Hippocampal formation (tissue), 2 donors: ENCODE measurements at places on chromosomes 11 and 22.
A peak's percentile ranks its signal among the peaks of the same experiment; 100 is the strongest.

GRCh38 chr11:126407682-126408288 lies 52.3 kb downstream of the ST3GAL4 start:
- DNase-seq = no peak

GRCh38 chr11:38884145-38884865 lies 2286.3 kb upstream of the RAG2 start:
- no peak for DNase-seq

DNA sequence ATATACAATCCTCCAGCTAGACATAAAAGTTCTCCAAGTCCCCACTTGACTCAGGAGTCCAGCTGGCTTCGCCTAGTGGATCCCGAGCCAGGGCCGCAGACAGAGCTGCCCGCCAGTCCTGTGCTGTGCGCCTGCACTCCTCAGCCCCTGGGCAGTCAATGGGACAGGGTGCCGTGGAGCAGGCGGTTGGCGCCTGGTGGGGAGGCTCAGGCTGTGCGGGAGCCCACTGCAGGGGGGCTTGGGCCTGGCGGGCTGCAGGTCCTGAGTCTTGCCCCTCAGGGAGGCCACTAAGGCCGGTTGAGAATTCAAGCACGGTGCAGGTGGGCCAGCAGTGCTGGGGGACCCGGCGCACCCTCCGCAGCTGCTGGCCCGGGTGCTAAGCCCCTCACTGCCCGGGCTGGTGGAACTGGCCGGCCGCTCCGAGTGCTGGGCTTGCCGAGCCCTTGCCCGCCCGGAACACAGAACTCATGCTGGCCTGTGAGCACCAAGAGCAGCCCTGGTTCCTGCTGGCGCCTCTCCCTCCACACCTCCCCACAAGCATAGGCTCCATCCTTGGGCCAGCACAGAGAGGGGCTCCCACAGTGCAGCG lies 884.8 kb upstream of the LRRC4C start:
- no peak for DNase-seq

DNA sequence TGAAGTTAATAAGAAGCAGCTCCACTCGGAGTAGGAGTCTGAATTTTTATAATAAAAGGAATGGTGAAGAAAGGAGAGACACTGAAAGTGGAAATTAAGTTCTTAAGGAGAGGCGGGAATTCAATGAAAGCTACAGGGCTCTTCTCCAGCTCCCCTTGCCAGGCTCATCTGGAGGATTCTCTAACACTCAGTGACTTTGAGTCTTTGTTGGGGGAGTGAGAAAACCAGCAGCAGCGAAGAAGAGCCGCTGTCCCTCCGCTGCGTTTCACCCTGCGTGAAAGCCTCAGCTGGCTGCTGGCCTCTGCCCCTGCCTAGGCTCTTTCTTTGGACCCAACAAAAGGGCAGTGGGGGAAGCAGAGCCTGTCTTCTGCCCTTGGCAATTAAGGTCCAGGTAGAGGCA lies 113.0 kb downstream of the NTM start:
- no peak for DNase-seq

DNA sequence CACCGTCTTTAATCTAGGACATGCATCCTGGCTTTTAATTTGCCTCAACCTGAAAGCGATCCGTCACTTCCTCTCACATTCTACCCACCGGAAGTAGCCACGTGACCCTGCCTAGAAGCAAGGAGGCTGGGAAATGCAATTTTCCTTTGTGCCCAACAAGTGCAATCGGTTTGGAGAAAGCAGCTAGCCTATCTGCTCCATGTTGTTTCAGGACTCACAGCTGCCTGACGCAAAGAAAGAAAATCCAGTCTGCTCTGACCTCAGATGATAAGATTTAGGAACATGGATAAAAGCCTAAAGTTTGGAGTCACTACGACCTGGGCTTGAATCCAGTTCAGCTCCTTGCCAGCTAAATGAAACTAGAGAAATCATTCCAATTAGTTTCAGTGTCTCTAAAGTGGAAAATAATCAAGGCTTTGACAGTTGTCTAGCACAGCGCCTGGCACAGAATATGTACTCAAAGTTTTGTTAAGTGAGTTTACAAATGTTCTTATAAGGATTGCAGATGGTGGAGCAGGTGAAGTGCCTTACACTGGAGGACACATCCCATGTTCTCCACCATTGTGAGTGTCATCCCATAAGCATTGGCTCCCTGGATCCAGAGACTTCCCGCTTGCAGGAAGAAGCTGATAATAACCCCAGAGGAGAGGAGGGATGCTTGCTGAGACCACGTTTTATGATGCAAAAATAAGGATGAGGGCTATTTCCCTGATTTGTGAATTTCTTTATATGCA lies 553.7 kb downstream of the MN1 start:
- DNase-seq = no peak

DNA sequence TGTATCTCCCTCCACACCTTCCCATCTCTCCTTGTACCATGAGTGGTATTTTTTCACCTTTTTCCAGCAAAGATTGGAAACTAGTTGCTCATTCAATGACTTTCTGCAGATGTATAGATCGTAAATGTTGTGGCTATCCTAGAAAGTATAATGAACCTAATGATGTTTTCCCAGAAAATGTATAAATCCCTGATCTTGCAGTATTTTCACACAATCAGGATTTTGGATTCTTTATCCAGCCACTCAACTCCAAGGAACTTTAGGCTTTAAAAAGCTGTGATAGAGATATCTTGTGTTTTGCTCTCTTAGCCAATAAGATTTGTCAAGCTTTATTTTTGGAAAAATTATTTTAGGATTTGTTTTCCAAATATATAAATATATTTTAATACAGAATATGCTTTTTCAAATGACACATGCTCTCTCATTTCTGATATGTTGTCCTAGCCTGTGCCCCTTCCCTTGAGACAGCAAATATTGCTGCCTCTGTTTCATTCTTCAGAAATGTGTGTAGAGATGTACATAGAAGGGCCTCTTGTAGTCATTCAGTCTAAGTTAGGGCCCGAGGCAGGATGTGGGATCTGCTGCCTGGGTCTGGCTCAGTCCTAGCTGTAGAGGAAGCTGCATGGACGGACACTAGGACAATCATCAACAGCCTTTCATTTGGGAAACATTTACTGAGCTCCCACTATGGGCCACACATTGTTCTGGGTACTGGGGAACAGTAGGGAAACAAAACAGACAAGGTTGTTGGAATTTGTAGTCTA lies 62.4 kb downstream of the NAV2 start:
- DNase-seq = no peak

GRCh38 chr11:75148436-75148983 lies 2.4 kb upstream of the SLCO2B1 start:
- no peak for DNase-seq

DNA sequence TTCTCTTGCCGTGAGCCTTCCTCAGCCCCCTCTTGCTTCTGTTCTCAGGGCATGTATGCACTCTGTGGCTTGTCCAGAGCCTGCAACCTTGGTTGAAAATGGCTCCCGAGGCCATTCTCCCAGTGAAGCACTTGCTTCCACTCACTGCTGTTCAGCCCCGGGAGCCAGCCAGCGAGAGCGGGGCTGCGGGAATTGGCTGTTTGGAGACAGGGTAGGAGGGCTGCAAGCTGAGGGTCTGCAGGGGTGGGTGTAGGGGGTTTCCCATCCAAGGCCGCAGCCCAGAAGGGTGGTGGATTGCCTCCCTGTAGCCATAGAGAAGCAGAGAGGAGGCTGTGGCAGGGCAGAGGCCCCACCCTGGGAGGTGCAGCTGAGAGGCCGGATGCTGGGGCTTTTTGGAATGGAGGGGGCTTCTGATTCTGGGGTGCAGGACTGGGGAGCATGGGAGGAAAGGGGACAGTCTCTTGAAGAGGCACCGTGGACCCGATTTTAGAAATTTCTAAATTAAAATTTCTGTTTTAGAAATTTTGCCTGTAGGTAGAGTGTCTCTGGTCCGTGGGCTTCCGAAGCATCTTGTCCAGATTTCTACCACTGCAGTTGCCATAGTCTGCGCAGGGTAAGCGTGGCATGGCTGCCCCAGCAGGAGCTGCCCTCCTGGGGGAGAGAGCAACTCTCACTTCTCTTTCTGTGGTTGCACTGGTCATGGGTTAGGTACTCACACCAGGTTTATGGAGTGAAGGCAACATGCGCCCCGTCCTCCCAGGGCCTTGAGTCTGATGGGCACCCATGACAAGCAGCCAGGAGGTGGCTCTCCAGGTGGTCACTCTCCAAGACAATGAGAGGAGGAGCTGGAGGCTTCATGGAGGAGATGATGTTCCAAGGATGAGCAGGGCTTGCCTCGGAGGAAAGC lies 100.2 kb downstream of the TBC1D22A start:
- no peak for DNase-seq

DNA sequence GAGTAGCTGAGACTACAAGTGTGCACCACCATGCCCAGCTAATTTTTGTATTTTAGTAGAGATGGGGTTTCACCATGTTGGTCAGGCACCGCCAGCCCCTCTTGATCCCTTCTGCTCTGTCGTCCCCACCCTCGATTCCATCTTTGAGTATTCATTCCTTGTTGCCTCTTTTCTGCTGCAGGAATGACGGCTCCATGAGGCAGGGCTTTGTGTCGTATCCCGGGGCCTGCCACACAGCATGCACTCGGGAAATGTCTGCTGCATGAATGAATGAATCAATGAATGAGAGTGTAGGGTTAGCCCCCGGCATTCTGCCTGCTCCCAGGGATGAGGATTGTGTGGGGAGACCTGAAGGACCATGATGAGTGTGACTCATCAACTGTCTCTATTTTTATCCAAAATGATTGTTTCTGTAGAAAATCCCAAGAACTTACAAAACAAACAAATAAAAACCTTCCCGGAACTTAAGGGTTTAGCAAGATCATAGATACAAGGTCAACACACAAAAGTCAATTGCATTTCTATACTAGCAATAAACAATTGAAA lies 54.6 kb upstream of the SLC22A12 start:
- DNase-seq = no peak

- DNase-seq = no peak
Observed at GRCh38 chr22:19194766-19195536, 16.4 kb upstream of the SLC25A1 start.

GRCh38 chr11:104661471-104661870 lies 236.8 kb downstream of the CASP12 start:
- no peak for DNase-seq

GRCh38 chr11:70892889-70893288 lies 359.5 kb downstream of the SHANK2 start:
- DNase-seq = no peak

GRCh38 chr22:30803679-30804078 lies 109.0 kb downstream of the OSBP2 start:
- DNase-seq = no peak

DNA sequence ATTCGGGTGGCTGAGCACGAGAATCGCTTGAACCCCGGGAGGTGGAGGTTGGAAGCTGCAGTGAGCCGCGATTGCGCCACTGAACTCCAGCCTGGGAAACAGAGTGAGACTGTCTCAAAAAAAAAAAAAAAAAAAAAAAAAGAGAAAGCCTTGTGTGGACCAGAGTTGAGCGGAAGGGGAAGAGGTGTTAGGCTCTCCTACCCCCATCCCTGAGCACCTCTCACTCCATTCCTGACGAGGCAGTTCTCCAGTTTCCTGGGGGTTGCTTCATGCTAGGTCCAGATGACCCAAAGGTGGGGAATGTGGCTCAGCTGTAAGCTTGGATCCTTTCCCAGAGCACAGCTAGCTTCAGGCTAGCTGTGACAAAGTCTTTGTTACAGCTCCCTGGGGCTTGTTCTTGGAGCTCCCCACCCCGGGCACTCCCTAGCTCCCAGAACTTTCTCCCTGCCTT lies 8.8 kb upstream of the DNAL4 start:
- DNase-seq = no peak

DNA sequence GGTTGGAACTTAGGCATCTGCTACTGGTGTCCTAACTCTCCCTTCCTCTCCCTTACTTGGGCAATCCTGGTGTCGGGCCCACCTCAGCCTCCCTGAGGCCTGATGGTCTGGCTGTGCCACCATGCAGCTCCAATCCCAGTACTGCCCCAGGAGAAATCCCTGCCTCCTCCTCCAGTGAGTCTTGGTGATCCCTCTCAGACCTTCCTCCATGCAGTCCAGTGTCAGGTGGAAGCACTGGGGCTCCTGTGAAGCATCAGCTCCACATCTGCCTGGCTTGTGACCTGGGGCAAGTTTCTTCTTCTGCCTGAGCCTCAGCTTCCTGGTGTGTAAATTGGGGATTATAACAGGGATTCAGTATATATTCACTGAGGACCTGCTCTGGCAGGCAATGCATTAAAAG lies 1.8 kb upstream of the PELI3 start:
- no peak for DNase-seq

GRCh38 chr11:123682696-123683410 lies 28.4 kb upstream of the SCN3B start:
- peak; percentile 25 for DNase-seq

DNA sequence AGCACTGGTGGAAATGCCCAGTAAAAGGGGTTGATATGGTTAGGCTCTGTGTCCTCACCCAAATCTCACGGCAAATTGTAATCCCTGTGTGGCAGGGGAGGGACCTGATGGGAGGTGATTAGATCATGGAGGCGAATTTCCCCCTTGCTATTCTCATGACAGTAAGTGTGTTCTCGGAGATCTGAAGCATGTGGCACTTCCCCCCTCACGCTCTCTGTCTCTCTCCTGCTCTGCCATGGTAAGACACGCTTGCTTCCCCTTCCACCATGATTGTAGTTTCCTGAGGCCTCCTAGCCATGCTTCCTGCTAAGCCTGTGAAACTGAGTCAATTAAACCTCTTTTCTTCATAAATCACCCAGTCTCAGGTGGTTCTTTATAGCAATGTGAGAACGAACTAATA lies 37.4 kb downstream of the PACSIN2 start:
- no peak for DNase-seq

- DNase-seq = no peak
Observed at GRCh38 chr11:33716243-33716642, 15.6 kb upstream of the C11orf91 start.

- no peak for DNase-seq
Observed at GRCh38 chr11:9528573-9529333, 44.7 kb upstream of the WEE1 start.

DNA sequence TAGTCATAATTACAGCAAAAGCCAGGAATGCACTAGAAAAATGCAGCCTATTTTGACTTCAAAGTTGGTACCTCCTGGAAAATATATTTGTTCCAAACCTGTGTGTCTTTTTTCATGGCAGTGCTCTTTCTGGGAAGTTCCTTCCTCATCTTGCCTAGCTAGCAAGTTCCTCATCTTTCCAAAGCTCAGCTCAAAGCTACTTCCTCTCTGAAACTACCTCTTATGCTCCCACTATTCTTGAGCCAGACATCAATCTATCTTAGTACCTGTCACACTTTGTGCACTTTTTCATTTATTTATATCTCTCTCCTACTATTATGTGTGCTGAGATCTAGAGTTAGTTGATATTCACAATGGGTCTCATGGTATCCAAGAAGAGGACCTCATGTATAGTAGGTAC lies 191.6 kb upstream of the CCDC90B start:
- peak; percentile 11 for DNase-seq

- no peak for DNase-seq
Observed at GRCh38 chr22:48743601-48744282, 1083.9 kb downstream of the BRD1 start.

DNA sequence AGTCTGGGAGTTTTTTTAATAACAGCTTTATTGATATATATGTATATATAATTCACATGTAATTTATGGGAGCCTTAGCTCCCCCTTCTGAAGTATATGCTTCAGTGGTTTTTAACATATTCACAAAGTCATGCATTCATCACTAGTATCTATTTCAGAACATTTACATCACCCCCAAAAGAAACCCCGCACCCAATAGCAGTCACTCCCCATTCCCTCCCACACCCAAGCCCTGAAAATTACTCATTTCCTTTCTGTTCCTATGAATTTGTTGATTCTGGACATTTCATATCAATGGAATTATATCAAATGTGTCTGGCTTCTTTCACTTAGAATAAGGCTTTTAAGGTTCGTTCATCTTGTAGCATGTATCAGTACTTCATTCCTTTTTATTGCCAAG lies 35.6 kb upstream of the SYT7 start:
- no peak for DNase-seq
